ENCODE measurements at places on chromosomes 12 and 14.

DNA sequence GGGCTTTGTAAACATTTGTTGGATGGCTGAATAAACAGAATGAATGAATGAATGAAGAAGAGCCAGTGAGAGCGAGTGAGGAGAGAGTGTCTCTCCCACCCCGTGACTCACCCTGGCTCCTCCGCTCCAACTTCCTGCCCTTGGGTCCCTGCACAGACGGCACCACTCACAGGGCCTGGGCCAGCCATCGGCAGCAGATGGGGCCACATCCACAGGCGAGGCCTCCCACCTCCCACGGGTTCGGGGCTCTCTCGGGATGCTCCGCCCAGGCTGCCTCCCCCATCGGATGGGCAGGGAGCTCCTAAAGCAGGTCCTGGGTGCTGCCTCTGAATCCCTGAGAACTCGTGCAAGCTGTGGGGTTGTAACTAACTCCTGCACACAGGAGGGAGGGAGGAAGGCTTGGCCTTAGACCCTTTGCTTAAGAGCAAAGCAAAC, 41.3 kb downstream of the CCNK start:
- DNase-seq, result no peak

DNA sequence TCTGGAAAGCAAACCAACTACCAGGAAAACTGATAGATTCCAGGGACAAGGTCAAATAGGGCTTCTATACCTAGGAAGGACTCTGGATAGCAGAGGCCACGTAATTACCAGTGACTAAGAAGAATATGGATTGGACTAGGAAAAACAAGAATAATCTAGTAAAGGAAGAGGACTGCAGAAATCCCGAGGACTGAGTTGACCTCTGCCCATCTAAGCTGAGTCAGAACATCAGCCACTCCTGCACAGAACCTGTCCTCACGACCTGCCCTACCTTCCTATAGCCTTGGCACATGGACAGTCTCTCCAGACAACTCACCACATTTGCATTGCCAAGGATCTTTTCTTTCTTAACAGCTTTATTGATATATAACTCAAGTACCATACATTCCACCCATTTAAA, 2.3 kb downstream of the OR6J1 start:
- DNase-seq, result no peak

GRCh38 chr12:13147688-13148484, 44.4 kb upstream of the GSG1 start:
- no peak for DNase-seq

GRCh38 chr12:69698769-69699540, at the start of gene BEST3:
Gene BEST3, minus strand, starts transcription at chr12:69699303. Its CDS starts 1,505 bp downstream, at chr12:69697798.
- no peak for DNase-seq

GRCh38 chr12:77166696-77167095, 101.3 kb upstream of the E2F7 start:
- no peak for DNase-seq

All from stimulated activated CD4-positive, alpha-beta T cell treated with anti-CD3 and anti-CD28 coated beads, Interleukin-2, amount 100 ng/mL, for 48 hours (primary cell).